CD4-positive, alpha-beta T cell treated with Interleukin-17A for 4 hours (primary cell): ENCODE measurements at places on chromosomes 6 and 20.

GRCh38 chr6:84403545-84403944, 176.1 kb upstream of the CEP162 start:
- no peak for DNase-seq

DNA sequence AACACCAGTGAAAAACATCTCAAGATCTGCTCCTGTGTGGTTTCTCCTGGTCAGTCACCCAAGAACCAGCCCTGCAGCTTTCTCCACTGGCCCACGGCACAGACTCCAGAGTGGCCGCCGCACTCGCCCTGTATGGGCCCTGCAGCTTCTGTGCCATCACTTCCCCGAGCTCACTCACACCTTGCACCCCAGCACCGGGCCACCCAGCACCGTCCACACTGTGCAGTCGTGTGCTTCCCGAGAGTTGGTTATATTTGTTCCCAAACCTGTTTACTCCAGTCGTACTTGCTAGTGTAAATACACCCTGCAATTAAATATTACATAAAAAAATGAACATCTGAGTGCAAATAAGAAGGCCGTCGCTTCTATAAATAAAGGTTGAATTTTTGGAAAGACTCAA, 341.7 kb downstream of the CDH26 start:
- no peak for DNase-seq

GRCh38 chr6:163417595-163417994, 3.1 kb downstream of the QKI start:
- DNase-seq, result no peak

DNA sequence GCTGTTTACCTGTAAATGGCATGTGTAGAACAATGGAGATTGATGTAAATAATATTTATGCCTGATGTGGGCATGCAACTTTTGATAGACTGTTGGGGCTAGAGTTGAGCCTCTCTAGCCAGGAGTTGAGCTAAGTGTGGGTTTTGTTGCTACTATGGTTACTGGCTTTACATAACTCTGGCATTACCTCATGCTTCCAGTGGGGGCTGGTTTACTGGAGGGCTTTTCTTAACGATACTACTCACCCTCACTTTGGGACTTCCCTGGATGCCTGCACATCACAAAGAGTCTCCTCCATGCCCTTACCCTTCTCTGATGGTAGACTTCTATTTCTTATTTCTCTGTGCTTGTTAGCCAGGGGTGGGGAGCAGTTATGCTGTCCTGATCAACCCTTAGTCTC, 524.6 kb upstream of the CDH4 start:
- no peak for DNase-seq

DNA sequence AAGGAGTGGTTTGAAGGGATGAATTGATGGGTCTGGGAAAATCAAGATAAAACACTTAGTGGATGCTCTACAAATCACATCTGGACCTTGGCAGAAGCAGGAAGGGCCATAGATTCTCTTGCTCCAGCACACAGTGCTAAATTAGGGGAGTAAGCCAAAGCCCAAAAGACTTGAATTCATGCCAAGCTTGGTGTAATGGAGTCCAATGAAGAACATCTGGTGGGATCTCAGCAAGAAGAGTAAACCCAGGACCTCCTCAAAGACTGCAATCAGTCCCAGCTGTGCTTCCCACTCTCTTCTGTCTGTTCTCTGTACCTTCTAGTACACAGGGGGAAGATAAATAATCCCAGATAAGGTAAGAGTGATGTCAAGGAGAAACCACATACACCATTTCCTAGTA, 683.4 kb downstream of the RNF144B start:
- no peak for DNase-seq

DNA sequence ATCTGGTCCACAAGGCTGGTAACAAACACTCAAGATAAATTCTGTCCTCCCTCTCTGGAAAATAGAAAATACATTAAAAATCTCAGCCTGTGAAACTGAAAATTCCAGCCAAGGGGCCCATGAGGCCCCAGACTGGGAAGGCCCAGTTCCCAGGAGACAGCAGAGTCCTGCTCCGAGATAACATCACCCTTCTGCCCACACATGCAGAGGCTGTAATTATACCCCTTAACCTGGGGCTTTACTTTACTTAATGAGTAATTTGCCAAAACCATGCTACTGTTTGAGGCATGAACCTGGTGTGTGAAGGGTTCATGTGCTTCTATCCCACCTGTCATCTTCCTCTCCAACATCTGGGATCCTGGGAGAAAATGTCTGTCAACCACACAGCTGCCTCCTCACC, 398.9 kb upstream of the SULF2 start:
- DNase-seq, result no peak

DNA sequence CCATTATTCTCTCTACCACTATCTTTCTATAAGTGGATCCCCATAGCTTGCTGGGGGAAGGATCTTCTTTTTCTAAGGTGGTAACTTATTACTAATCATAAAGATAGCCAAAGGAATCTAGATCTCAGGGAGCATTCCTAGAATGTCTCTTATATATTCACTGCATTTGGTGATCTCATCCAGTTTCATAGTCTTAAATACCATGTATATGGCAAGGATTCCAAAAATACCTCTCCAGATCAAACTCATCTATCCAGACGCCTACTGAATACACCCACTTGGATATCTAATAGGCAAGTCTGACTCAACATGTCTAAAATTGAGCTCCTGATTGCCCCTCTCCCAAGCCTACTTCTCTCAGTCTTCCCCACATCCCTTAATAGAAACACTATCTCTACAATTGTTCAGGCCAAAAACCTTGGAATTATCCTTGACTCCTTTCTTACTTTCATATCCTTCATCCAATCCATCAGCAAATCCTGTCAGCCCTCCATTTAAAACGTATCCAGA, 264.4 kb downstream of the HACE1 start:
- no peak for DNase-seq

DNA sequence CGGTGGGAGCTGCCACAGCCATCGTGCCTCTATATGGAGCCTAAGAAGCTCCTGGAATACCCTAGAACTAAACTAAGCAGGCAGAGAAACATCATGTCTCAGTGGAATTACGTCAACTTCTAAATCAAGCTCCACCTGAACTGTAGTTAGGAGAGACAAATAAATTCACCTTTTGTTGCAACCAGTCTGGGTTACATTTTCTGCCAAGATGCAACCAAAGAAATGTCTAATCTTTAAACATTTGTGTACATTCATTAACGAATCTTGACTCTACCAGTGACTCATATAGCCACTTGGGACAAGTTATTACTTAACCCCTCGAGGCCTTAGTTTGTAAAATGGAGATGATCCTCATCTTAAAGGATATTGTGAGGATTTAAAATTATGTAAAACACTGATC, 8.9 kb downstream of the PTPRK start:
- no peak for DNase-seq

GRCh38 chr6:148166339-148166968, 176.2 kb upstream of the SASH1 start:
- DNase-seq, result no peak

- no peak for DNase-seq
Observed at GRCh38 chr6:87875781-87876180, 171.9 kb upstream of the SPACA1 start.

GRCh38 chr6:45816674-45817297, 198.9 kb downstream of the CLIC5 start:
- no peak for DNase-seq

- DNase-seq, result no peak
Observed at GRCh38 chr20:49810491-49811190, 2.0 kb upstream of the SLC9A8 start.

DNA sequence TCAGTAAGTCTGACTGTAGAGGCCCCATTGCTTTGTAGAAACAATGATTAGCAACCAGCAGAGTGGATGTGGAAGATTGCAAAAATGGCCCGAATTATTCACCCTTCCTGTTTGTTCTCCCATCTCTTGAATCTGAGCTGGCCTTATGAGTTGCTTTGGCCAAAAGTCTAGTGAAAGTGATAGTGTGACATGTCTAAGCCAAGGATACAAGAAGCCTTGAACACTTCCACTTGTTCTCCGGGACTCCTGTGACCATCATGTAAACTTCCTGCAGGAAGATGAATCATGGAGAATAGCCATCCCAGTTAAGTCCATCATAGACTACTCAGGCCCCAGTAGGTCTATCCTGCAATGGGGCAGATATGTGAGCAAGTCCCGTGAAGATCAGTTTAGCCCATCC, 252.0 kb upstream of the JAG1 start:
- DNase-seq, result no peak

- DNase-seq, result no peak
Observed at GRCh38 chr6:14053811-14054210, 63.8 kb upstream of the CD83 start.

DNA sequence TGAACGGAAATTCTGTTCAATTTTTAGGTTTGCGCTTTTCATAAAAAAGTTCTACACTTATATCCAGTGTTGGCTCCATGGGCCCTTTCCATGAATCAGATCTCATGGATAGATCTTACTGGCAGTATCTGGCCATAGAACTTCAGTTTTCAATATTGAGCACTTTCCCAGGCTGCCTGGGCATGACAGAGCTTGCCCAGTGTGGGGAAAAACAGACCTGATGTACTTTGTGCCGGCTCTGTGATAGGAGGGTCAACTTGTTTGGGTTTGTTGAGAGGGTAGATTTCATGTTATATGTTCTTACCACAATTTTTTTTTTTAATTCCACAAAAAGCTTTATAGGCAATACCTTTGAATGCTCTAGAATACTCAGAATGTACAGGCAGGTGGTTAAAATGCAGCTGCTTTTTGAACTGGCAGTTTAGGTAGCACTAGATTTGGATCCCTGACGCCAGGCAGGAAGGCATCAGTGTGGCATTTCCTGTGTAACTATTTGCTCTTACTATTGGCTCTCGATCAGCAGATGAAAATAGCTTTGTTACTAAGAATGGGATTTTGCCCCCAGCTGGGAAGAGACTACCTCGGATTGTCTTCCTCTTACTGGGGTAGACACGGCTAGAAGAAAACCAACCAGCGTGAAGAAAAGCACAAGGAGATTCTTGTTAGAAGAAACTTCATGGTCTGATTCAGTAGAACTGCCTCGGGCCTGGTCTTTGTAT, 404.9 kb upstream of the SOX4 start:
- no peak for DNase-seq

GRCh38 chr20:33005908-33006775, 1.4 kb upstream of the BPIFB2 start:
- no peak for DNase-seq

DNA sequence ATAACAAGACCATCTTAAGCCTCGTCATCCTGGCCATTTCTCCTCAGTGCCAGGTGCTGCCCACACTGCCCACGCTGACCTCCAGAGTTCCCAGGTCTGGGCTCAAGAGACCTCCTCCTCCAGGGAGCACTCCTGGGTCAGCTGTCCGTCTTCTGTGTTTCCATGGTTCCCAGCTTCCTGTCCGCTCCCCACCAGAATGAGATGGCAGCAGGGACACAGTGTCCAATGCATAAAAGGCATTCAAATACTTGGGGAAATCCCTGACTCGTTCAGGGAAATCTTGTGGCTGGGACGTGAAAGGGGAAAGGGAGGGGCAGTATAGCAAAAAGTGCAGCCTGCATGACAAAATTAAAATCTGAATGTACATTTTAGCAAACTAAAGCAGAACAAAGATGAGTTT, 54.3 kb downstream of the SLC23A2 start:
- no peak for DNase-seq

DNA sequence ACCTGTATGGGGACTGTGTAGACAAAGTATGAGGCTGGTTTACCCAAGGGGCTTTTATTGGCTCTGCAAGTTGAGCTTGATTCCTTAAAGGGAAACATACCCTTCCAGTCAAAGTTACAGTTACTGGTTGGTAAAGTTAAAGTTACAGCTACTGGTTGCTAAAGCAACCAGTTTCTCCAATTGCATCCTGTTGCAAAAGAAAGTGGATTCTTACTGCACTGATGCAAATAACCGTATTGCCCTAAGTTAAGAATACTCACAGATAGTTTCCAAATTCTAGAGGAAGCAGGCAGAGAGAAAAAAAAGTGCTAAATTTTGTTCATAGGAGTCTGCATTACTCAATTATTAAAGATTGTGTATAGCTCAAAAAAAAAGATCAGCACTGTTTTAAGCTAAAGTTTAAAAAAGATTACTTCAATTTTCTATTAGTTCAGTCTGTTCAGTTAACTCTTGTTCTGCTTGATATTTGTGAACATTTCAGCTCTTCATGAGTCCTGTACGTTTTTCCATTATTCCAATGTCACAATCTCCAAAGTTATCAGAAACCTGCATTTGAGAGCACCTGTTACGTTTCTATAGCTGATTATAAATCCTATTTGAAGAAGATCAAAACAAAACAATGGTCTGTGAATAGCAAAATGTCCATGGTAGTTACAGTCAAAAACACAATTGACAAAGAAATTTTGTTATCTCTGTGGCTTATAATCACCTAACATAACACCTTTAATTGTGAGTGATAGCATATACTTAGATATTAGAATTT, 8.6 kb upstream of the IL22RA2 start:
- no peak for DNase-seq

- DNase-seq, result no peak
Observed at GRCh38 chr20:45096781-45097180, 4.1 kb downstream of the KCNS1 start.

GRCh38 chr6:73308712-73309534, 45.2 kb downstream of the DPPA5 start:
- no peak for DNase-seq

DNA sequence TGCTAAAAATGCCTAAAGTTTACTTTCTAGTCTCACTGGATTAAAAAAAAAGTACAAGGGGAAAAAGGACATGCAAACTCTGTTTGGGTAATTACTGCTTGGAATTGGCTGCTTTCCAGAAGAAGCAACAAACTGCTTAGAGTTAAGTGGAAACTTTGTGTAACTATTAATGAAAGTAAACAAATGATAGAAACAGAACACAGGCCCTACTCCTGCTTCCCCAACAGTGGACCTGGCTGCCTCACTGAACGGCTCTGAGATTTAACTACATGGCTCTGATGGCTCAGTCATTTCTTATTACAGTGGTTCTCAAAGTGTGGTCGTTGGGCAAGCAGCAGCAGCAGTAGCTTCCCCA, 108.5 kb downstream of the MAN1A1 start:
- no peak for DNase-seq

DNA sequence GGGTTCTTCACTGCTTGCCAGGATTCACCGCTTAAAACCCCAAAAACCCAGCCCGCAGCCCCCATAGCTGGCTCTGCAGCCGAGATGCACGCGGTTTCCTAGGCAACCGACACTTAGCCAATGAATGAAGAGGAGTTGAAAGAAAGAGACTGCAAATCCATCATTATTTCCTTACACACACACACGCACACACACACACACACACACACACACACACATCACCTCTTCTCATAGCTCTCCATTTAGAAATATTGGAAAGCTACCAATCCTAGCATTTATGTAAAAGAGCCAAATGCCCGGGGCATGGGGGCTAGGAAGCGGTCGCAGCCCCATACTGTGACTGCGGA, 3.4 kb upstream of the TUBB2B start:
- no peak for DNase-seq
